Myocyte (in vitro differentiated cells): ENCODE measurements at places on chromosomes 5 and 9. TPM values are rescaled to one million over a fixed set of nuclear protein-coding genes. Genes with fewer than 3 reads are reported as not detected.

Gene FIBCD1
- 0.36 and 0.48 TPM in 2 replicates for total RNA-seq

GRCh38 chr5:97135868-97136267 lies 6.5 kb downstream of the LIX1 start:
- no peak for DNase-seq

Gene NEURL1B
- 2.7 and 3.8 TPM in 2 replicates for total RNA-seq

GRCh38 chr5:111266491-111266890 lies 42.3 kb downstream of the CAMK4 start:
- no peak for DNase-seq

Gene ADGRD2
- not detected in 2 replicates for total RNA-seq

GRCh38 chr9:89756891-89757537 lies 152.2 kb downstream of the GADD45G start:
- no peak for DNase-seq

Gene ADRB2
- 5.1 and 7.8 TPM in 2 replicates for total RNA-seq

- DNase-seq, result no peak
Measured at GRCh38 chr9:135306699-135307098, 172.9 kb upstream of the PPP1R26 start.

Gene ADAMTS13
- total RNA-seq, result 1.2 and 2.5 TPM in 2 replicates

Gene MEGF10
- 193 and 196 TPM in 2 replicates for total RNA-seq

Gene PCDHA4
- 1.2 and 1.4 TPM in 2 replicates for total RNA-seq

GRCh38 chr5:98282521-98282920 lies 490.9 kb upstream of the RGMB start:
- peak; percentile 12 for DNase-seq

Gene MCIDAS
- not detected in 2 replicates for total RNA-seq
